ENCODE measurements at places on chromosomes 3 and 15.

- no peak for DNase-seq
These were observed 50.3 kb upstream of the ATP13A3 start for GRCh38 chr3:194536871-194537637.

GRCh38 chr3:77871436-77871835 lies 831.5 kb downstream of the ROBO2 start:
- DNase-seq = no peak

DNA sequence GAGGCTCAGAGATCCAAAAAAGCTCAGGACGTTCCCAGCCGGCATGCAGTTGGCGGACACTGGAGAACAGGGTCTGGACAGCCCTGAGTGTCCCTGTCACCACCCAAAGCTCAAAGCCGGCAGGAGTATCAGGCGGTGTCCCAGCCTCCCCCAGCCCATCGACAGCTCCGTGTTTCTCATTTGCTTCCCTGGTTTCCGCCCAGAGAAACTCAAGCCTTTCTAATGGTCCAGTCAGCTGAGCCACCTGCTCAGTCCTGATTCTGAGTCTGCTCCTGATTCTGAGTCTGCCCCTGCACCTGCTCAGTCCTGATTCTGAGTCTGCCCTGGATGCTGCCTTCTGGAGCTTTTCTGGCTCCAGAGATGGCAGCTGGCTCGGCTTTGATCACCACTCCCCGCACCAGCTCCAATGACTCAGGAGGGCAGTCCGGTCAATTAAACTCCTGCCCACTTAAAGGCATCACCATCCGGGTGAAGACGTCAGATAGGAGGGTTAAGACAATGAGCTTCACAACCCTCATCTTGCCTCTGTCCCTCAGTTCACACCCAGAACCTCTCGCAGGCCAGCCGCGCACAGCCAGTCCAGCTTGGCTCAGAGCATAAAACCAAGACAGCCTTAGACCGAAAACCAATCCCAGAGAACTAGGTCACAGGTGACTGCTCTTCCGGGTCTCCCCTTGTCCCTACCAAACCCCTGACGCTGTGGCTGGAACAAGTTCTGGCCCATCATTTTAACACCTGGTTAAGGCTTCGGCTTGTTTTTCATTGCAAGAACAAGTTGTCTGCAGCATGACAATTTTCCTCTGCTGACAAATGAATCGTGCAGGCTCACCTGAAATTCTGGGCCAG lies 6.8 kb downstream of the PCSK6 start:
- no peak for DNase-seq

DNA sequence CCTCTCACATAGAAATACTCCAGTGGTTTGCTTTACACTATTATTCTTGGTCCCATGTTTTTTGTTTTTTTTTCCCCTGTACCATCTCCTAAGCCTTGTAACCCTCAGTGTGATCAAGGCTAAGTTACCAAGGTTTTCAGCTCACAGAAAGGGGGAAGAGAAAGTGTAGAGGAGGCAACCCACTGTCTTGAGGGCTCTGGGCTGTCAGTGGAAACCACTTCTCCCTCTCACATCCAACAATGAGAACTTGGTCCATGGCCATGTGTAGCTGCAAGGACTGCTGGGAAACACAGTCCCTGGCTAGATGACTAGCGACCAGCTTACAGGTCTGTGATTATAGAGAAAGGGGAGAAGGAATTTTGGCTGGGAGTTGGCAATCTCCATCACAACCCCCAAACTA lies 30.3 kb downstream of the GPD1L start:
- no peak for DNase-seq

DNA sequence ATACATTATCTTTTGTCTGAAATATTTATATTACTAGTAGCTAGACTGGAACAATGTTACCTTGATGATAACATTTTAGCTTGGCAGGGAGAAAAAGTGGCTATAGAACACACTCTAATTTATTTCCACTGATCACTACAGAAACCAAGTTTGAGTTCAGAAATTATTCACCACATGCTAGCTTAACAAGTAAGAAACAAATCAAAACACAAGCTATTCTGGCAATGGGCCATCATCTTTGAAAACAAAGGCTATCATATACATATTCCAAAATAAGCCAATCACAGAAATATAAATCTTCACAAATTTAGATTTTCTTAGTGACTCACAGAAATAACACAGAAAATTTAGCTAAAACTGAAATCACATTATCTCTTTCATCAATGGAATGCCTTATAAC lies 17.1 kb downstream of the AQR start:
- no peak for DNase-seq

DNA sequence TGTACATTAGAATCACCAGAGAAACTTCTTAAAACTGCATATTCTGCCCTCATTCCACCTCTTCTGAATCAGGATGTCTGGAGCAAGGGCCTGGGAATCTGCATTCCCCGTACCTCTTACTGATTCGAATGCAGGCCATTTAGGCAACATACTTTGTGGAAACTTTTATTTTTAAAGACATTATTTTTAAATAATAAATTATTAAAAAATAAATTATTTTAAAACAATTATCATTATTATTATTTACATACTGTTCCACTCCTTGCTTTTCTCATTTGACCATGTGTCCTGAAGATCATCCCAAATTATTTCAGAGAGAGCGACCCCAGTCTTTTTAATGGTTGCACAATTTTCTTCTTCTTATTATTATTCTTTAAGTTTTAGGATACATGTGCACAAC lies 336.6 kb upstream of the TBC1D5 start:
- no peak for DNase-seq

DNA sequence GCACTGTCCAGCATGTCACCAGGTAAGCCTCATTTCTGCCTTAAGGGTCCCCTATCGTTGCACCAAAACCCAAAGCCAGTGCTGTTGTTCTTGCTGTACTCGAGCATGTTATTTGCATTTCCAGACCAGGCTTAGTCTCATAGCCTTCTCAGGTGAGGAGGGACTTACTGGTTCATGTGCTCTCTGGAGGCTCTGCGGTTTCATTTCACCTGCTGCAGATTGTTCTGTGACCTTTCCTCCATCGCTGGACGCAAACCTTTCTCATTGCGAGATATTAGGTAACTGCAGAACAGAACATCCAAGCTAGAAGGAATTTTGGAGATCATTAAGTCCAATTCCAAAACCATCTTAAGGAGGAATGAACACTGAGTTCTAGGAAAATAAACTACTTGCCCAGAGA lies 187.3 kb upstream of the BCL6 start:
- no peak for DNase-seq

- no peak for DNase-seq
These were observed at the start of gene ZNF592 for GRCh38 chr15:84748274-84749110. Gene ZNF592, plus strand, starts transcription at chr15:84748592. Its CDS starts 34,084 bp downstream, at chr15:84782676.

DNA sequence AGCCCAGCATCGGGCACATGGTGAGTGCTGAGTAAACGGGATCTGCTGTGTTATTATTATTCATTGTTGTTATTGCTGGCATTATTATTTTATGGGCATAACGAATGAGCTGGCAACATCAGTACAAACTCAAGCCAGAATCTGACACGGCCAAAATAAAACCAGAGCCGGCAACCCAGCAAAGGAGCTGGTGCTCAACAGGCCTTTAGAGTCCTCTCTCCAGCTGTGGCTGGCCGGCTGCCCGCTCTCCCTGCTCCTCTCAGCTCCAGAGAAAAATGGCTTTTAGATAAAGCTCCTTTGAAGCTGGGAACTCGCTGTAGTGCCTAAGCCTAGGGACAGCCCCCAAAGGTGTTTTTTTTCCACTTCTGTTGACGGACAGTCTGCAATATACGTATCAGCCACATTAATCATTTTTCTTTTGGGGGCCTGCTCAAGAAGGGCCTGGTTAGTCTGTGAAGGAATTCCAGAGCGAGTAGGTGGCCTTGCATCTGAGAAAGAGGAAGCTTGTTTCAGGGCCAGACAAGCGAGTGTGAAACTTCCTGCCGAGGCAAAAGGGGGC lies 193.9 kb upstream of the UBE2E1 start:
- no peak for DNase-seq

DNA sequence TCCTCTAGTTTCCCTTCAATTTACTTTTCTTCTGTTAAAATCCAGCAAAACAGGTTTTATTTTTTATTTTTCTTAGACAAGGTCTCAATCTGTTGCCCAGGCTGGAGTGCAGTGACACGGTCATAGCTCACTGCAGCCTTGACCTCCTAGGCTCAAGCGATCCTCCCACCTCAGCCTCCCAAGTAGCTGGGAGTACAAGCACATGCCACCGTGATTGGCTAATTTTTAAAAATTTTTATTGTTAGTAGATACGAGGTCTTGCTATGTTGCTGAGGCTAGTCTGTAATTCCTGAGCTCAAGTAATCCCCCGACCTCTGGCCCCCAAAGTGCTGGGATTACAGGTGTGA lies 41.6 kb downstream of the ILDR1 start:
- DNase-seq = no peak

GRCh38 chr3:6821411-6821810 lies 39.5 kb upstream of the GRM7 start:
- DNase-seq = no peak

- no peak for DNase-seq
These were observed 10.2 kb downstream of the ATP10A start for GRCh38 chr15:25852661-25853524.
